ENCODE measurements at places on chromosomes 2 and 18.

DNA sequence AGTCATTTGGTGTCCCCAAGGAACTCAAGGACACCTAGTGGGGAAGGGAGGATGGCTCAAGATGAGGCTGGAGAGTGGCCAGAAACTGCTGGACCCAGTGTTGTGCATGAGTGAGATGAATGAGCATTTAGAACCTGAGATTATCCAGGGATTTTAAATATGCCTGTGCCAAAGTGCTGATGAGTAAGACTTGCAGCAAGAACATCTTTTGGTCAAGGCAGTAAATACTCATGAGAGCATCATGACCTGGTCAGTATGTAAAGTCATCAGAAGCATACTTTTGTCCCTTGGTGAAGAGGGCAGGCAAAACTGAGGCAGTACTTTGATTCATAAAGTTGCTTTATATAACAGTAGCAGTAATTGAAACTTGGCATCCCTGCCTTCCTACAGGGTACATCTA lies 3.1 kb upstream of the SPP2 start:
- DNase-seq: no peak

GRCh38 chr2:205171261-205171940 lies 510.9 kb upstream of the NRP2 start:
- no peak for DNase-seq

DNA sequence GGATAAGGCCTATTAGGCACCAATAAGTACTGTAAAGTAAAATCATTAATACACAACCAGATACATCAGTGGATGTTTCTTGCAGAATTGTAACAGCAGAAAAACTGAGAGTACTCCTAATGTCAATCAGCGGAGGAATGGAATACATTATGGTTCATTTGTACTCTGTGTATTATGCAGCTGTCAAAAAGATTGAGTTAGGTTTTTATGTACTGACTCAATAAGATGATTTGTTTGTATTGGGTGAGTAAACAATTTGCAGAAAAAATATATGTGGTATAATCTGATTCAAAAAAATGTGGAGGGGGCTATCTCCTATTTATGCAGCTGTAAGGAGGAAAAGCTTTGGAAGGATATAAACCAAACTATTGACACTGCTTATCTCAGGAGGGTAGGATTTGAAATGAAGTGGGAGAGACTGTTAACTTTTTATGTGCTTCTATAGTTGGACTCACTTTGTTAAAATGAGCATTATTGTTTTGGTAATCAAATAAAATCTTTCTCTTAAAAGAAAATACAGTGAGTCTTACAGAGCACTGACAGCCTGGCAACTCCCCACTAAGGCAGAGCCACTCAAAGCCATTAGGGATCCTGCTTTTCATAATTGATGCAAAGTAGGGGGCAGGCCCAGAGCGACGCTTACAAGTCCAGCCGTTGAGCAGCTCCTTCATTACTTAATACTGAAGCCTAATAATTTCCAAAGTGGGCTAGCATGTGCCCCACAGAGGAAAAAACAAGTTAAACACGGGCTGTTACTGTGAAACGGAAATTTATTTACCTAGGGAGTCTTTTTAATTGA lies 168.8 kb downstream of the PHLPP1 start:
- no peak for DNase-seq

GRCh38 chr2:112031473-112032223 lies 23.4 kb upstream of the TMEM87B start:
- no peak for DNase-seq

DNA sequence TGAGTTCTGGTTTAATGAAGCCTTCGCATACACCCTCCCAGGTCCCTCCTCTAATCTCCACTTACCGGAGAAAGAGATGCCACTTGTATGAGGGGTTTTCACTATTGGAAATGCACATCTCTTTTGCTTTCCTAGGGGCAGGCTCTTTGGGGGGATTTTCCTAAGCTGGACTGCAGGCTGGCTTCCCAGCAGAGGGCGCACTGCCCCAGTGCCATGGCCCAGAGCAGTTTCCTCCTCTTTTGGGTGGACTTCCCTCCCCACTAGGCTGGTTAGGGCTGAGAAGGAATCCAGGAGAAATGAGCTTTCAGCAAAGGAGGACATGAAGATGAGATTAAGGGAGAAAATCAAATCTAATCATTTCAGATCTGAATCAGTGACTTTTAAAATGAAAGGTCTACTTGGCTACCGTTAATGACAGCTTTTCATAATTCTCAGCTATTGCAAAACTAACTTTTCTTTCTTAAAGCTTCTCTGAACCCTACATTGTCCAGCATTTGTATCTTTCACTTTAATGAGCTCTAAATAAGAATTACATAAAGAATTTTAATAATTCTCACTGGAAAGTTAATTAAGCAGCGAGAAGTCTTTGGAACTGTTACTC lies 784.1 kb upstream of the FANCL start:
- no peak for DNase-seq

GRCh38 chr2:148967578-148967977 lies 70.9 kb upstream of the LYPD6B start:
- DNase-seq: no peak

DNA sequence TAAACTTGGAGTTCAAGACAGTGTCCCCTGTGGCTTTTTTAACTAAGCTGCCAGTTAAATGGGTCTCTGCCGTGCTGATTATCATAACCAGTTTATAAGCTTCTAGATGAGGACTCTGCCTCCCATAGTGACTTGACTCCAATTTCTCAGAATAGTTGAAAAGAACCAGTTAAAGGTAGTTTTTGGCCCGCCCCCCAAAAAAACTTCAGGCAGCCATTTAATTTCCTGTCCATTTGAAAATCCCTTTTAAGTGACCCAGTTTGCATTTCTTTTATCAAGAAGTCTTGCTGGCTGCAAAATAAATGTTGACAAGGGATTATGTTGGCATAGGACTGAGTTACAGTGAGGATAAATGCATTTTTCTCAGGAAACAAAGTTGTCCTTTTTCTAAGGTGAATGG lies 2.3 kb downstream of the SLC20A1 start:
- no peak for DNase-seq

- DNase-seq: no peak
Measured at GRCh38 chr18:50091509-50092244, 103.3 kb downstream of the MYO5B start.

DNA sequence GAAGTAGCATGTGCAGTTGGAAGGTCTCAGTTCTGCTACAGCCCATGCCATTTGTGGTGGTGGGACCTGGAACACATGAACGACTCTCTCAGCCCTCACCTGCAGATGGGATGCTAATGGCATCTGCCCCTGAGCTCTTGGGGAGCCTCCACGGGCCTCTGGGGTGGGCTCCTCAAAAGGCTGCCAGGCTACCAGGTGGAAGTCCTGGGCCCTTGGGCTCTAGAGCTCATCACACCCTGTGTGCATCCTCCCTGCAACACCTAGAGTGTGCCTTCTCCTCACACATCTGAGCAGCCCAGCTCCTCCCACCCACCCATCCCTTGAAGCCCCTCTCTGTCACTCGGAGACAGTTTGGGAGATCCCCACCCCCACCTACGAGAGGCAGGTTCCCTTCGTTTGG lies 231.8 kb upstream of the MYT1L start:
- no peak for DNase-seq

DNA sequence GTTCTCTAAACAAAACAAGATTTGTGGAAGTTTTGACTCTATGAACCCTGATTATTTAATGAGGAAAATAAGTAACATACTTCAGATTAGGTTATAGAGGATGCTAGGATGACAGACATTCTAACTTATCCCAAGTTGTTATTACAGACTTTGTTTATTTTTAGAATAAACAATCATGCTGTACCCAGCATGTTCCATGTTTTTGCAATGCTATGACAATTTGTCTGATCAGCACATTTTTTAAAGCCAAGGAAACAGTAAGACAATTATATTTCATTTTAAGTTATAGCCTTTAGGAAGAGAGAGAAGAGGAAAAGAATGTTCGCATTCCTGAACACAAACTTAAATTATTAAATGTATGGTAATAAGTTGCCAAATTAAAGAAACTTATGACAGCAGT lies 119.8 kb downstream of the KYNU start:
- DNase-seq: no peak

DNA sequence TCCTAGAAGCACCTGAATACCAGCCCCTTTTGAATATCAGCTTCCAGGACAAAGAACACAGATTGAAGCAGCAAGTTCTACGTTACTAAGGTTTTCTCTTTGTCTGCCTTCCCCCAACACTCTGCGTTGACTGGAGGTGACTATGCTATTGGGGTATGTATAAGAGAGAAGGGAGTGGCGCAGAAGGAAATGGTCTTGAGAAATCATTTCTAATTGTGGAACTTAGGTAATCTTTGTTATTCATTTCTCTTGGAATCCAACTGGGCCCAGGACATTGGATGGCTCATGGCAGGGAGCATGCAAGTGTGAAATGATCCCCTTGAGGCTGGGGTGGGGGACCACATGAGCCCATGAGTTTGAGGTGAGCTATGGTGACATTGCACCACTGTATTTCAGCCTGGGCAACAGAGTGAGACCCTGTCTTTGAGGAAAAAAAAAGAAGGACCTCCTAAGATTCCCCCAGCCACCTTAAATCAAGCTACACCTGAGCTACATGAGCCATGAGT lies 29.7 kb downstream of the XDH start:
- DNase-seq: no peak

GRCh38 chr2:174581491-174581890 lies 16.1 kb downstream of the WIPF1 start:
- no peak for DNase-seq

- no peak for DNase-seq
Measured at GRCh38 chr2:200356857-200357384, 50.4 kb downstream of the SPATS2L start.

GRCh38 chr2:200966770-200967169 lies 3.3 kb upstream of the ORC2 start:
- no peak for DNase-seq

- no peak for DNase-seq
Measured at GRCh38 chr2:111659361-111660333, 224.3 kb downstream of the ANAPC1 start.

GRCh38 chr18:36532394-36532793 lies 234.9 kb downstream of the FHOD3 start:
- no peak for DNase-seq

DNA sequence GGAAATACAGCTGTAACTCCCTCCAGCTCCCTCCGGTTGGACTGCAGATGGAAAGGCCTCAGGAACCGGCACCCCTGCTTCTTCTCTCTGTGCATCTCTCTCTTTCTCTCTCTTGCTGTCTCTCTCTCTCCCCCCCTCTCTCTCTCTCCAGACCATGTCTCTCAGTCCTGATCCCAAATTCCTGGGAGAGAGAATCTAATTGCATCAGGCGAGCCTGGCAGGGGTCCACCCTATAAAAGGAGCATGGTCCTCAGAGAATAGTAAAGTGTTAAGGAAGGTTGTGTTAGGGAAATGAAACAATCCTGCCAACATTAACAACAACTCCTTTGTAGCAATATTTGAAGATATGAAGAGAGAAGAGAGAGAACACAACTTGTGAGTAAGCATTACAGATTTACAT lies 36.7 kb downstream of the VIT start:
- no peak for DNase-seq

GRCh38 chr2:215811003-215811402 lies 202.3 kb downstream of the MREG start:
- no peak for DNase-seq

GRCh38 chr2:203498161-203498560 lies 36.9 kb downstream of the RAPH1 start:
- no peak for DNase-seq

DNA sequence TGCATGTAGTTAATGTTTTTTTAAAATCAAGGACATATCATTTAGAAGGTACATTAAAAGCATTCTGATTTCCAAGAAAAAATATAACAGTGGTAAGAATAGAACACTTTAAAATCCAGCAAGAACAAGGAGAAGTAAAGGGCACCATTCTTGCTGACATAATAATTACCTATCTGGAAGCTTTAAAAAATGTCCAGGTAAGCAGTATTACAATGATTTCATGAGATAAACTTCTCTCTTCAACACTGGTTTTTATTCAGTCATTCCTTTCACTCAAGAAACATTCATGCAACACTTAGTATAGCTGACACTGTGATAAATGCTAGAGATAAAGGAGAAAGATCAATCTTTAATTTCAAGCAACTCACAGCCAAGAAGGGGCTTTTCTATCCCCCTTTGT lies 2.9 kb upstream of the KANSL1L start:
- DNase-seq: no peak

DNA sequence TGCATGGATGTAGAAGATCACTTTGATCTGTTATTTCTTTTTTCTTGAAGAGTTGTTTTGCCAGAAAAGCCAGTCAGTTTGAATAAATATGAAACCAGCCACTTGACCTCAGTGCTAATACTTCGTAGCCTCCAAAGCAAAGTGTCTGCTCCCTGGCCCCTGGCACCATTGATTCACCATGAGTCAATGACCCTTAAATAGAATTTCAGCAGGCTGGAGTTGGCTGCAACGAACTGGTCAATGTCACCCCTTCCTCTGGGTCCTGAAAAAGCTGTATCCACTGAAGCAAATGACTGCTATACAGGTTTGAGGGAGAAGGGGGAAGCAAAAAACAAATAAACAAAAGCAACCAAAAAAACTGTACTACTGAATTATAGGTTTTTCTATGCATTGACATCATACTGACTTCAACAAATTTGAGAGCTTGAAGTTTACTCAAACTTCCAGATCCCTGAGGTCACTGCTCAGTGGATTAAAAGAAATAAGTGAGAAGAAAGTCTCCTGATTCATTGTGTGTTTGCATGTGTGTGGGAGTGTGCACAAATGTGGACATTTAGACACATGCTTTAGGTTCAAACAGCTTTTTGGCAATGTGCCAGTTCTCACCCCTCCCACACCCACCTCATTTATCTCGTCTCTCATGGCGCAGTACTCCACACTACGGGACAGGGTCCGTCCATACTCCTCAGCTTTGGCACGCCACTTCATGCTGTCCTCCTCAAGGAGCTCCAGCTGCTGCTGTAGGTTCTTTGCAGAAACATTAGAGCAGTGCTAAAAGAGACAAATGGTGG lies 58.1 kb upstream of the TTN start:
- DNase-seq: no peak

GRCh38 chr18:24333084-24333483 lies 64.5 kb downstream of the OSBPL1A start:
- DNase-seq: no peak

DNA sequence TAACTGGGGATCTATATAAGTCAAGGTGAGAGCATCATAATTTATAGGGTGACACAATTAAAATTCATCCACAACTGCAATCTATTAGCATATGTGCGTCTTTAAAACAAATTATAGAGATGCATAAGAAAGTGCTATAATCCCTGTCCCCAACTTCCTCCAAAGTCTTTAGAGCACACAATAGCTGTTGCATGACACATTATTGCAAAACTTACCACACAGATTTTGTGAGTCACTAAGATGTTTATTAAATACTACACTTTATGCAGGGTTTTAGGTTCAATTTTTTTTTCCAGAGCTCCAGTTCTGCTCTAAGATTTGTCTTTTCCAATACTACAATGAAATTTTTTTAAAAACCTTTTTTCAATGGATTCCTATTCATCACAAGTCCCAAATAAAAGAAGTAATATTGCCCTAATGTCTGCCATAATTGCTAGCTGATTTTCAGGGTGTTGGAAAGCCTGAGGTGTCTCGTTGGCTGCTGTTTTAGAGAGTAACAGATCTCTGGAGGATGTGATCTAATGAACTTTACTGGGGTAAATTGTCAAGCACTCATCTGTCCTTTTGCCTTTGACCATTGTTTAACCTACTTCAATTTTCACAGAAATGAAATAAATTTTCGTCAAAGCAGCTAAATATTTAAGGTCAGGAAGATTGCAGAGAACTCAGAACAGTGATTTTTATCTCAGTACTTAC lies 250.5 kb upstream of the NETO1 start:
- no peak for DNase-seq
